ENCODE measurements at places on chromosomes 11 and 22.

GRCh38 chr11:75204685-75205563, 35.6 kb upstream of the TPBGL start:
- DNase-seq, result peak; percentile 72

DNA sequence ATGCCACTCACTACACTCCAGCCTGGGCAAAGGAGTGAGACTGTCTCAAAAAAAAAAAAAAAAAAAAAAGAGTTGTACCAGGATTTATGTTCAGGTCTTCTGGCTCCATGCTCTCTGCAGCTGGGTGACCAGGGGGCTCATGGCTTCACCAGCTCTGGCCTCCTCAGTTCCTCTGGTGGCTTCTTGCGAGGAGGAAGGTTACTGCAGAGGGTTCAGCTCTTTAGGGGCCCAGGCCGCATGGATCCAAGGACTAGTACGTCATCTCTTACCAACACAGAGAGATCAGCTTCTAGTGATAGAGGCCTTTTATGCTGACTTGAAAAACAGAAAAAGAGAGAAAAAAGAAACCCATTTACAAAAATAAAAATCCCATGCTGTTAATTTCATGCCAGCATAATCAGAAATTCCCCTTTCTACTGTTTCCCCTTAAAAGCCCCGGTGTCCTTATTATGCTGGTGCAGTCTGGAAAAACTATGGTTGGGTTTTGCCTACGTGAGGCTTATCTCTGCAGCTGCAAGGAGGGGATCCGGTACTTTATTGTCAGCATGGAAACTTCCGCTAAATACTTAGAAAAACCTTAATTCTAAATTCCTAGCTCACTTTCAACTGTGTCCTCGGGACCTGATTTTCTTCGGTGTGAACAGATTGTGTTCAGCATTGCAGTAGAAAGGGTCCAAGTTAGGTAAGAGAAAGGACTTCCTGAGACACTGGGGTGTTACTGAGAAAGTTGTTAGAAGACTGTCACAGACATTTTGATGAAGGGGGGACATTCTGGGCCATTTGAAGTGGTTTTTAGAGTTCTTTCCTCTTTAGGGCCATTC, 13.7 kb downstream of the ZBTB16 start:
- no peak for DNase-seq

DNA sequence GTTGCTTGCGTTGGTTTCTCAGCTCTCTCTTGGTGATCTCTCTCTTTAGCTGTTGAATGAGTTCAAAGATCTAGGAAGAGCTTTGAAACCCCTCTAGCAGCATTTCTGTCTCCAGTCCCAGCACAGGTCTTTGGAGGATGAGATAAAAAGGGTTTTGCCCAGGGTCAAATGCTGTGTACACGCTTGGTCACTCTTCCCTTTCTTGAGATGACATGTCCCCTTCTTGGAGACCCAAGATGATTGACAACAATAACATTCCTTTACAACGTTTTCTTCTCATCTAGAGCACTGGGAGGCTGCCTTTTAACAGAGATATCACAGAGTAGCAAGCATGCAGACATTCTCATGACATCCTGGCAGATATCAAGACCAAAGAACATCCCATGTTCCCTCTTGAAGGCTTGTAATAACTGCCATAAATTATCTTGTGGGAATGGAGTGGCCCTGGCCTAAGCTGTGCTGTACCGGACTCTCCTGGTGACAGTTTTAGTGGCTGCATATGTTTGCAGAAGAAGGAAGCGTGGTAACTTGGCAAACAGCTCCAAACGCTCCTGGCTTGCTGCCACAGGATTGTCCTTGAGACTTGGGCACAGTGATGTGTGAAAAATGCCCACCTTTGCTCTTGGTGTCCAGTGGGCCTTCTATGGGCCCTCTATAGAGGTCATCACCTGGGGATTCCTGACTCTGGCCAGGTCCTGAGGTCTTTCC, 107.8 kb downstream of the PTPRJ start:
- no peak for DNase-seq

DNA sequence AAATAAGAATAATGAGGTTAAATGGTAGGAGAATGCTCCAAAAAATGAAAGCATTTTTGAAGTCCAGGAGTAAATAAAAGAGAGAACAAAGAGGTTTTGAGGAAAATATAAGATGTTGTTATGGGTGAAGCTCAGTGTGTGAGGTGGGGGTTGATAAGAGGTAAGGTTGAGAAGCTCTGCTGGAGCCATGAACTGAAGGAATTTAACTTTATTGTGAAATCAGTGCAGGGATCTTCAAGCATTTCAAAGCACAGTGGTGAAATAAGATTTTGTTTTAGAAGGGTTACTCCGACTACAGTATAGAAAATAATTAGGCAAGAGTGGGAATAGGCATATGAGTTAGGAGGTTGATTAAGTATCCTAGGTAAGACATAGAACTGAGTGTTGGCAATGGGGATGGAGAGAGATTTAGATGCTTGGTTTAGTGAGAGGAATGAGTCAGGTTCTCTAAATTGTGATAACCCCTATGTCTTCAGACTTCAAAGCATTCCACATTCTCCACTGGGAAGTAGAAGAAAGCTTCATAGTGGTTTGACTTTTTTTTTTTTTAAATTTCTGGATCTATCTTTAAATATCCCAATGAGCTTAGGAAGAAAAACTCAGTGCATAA, 403.2 kb downstream of the AASDHPPT start:
- DNase-seq, result no peak

GRCh38 chr11:118889797-118890196, 6.1 kb downstream of the CXCR5 start:
- no peak for DNase-seq

DNA sequence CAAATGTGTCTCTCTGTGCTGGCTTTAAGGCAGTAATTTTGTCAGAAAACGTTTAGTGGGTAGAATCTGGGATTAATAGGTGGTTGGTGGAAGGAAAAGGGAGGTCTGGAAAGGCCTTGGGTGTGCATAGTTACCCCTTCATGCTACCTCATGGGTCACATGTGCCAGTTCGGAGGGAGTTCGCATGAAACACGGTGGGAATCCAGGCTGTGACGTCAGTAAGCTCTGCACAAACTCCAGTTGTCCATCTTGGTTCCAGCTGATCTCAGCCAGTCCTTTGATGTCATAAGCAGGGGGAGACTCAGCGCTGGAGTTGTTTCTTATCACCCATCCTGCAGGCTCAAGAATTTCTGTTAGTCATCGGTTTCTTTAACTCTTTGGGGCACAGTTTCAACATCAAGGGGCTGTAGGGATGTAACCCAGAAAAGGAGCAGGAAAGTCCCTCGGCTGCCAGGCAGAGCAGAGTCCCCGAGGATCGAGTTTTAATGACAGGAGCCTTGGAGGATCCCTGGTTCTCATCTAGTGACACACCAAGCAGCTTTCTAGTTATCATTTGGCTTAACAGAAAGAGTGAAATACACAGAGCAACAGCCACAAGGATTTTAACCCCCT, 28.9 kb downstream of the MOV10L1 start:
- no peak for DNase-seq

- no peak for DNase-seq
These were observed 12.4 kb downstream of the CAVIN3 start for GRCh38 chr11:6307876-6308275.

DNA sequence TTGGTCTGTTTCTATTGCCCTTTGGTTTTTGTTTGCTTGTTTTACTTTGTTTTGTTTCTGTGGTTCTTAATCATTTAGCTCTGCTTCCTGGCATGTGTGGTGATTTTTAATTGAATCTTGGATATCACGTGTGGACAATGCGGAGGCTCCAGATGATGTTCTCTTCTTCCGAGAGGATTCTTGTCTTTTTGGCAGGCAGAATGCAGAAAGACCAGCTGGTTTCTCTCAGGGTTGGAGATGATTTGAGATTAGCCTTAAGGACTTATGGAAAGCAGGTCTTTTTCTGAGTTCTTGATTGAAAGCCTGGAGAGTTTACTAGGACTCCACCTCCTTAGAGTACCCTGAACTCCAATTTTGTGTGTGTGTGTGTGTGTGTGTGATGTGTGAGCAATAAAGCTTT, 21.0 kb upstream of the ANO1 start:
- no peak for DNase-seq

DNA sequence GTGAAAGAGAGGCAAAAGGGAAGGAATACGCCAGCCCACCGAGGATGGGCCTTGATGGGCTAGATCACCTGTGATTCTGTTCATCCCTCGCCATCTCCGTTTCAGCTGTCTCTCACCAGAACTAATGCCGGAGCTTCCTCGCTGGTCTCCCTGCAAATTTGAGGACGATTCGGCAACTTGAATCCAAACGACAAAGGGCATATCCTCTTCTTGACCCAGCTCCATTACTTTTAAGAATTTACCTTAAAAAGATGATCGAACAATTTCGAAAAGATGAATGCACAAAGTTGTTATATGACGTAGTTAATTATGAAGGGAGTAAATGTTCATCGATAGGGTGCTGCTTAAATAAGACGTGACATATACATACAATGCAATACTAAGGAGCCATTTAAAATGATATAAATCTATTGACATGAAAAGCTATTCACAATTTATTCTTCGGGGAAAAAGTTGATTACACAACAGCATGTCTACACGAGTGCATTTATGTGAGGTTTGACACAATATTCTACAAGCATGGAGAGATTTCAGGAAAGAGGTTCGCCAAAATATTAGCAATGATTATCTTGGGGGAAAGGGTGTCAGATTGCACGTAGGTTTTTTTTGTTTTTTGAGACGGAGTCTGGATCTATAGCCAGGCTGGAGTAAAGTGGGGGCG, 937 bp upstream of the FAM168A start:
- no peak for DNase-seq

GRCh38 chr11:46006418-46007070, 84.1 kb downstream of the LARGE2 start:
- no peak for DNase-seq

GRCh38 chr22:45758603-45759002, 87.0 kb downstream of the ATXN10 start:
- no peak for DNase-seq

- no peak for DNase-seq
These were observed 3.0 kb downstream of the RASSF10 start for GRCh38 chr11:13012056-13012661.

Measured in activated naive CD8-positive, alpha-beta T cell treated with anti-CD3 and anti-CD28 coated beads for 36 hours (primary cell).